ENCODE measurements at places on chromosomes 5 and 9. TPM values are rescaled to one million over a fixed set of nuclear protein-coding genes. Genes with fewer than 3 reads are reported as not detected.

Gene HAND1
- total RNA-seq = not detected

Gene NRG2
- total RNA-seq = not detected

Gene SLC45A2
- not detected for total RNA-seq

Gene F2RL1
- 1.6 TPM for total RNA-seq

Gene HAPLN1
- total RNA-seq = not detected

Gene ELAVL2
- not detected for total RNA-seq

Gene PCDHB5
- total RNA-seq = not detected

GRCh38 chr5:116733991-116734975 lies 159.7 kb upstream of the SEMA6A start:
- H3K36me3 ChIP-seq = no peaks in the 10 kb centered on the region
- H3K27me3 ChIP-seq = no peaks in the 10 kb centered on the region
- no peaks in the 10 kb centered on the region for H3K4me1 ChIP-seq
- H3K27ac ChIP-seq = no peak overlapping the region

GRCh38 chr9:29514336-29514735 lies 1941.1 kb upstream of the C9orf72 start:
- no peak for DNase-seq
- H3K27me3 ChIP-seq = no peaks in the 10 kb centered on the region
- no peaks in the 10 kb centered on the region for H3K4me1 ChIP-seq

GRCh38 chr5:108437425-108437824 lies 55.5 kb upstream of the FBXL17 start:
- no peak overlapping the region for H3K4me3 ChIP-seq
- H3K4me1 ChIP-seq = no peaks in the 10 kb centered on the region
- H3K27ac ChIP-seq = no peak overlapping the region
- H3K36me3 ChIP-seq = no peaks in the 10 kb centered on the region
- no peak for DNase-seq

DNA sequence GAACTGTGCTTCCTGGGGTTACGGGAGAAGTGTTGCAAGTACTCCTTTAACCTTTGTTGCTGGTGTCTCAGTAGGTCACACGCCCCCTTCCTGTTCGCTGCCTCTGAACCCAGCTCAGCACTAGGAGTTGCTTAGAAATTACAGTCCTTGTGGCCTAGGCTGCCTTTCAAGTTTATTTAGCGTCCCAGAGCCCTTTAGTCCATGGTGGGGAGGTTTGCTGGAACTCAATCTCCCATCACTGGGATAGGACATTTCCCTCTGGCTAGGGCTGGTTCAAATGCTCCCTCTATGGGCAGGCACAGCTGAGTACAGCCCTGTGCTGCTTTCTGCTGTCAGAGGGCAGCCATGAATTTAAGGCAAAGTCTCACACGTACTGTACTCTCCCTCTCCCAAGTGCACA lies 4.7 kb downstream of the IFNA8 start:
- no peak for DNase-seq
- H3K4me3 ChIP-seq = no peak overlapping the region

GRCh38 chr5:155699385-155699784 lies 627.6 kb upstream of the SGCD start:
- no peak overlapping the region for H3K27ac ChIP-seq
- no peaks in the 10 kb centered on the region for H3K4me1 ChIP-seq
- H3K36me3 ChIP-seq = no peaks in the 10 kb centered on the region

GRCh38 chr5:149019679-149020078 lies 43.2 kb downstream of the SH3TC2 start:
- DNase-seq = no peak
- no peak overlapping the region for H3K27ac ChIP-seq
- H3K27me3 ChIP-seq = peaks cover 3% of the 10 kb centered on the region
- H3K36me3 ChIP-seq = no peaks in the 10 kb centered on the region
- H3K4me3 ChIP-seq = no peak overlapping the region
- H3K4me1 ChIP-seq = no peaks in the 10 kb centered on the region

GRCh38 chr5:156815988-156816599 lies 34.0 kb upstream of the PPP1R2B start:
- DNase-seq = no peak
- H3K36me3 ChIP-seq = no peaks in the 10 kb centered on the region
- no peaks in the 10 kb centered on the region for H3K4me1 ChIP-seq
- no peak overlapping the region for H3K27ac ChIP-seq
- H3K27me3 ChIP-seq = peaks cover 3% of the 10 kb centered on the region
- H3K4me3 ChIP-seq = no peak overlapping the region

DNA sequence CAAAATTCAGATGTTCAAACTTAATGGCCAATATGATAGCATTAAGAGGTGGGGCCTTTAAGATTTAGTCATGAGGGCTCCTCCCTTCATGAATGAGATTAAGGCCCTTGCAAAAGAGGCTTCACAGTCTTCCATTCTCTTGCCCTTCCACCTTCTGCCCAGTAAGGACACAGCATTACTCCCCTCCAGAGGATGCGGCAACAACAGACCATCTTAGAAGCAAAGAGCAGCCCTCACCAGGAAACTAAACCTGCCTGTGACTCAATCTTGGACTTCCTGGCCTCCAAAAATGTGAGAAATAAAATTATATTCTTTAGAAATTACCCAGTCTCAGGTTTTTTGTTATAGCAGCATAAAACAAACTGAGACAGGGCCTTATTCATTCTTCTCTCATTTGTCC lies 8.2 kb downstream of the AP3B1 start:
- H3K4me1 ChIP-seq = peaks cover 26% of the 10 kb centered on the region
- no peak overlapping the region for H3K4me3 ChIP-seq
- no peaks in the 10 kb centered on the region for H3K36me3 ChIP-seq
- no peak for DNase-seq
- no peak overlapping the region for H3K27ac ChIP-seq

GRCh38 chr9:124758691-124759090 lies 12.4 kb downstream of the NR6A1 start:
- H3K4me1 ChIP-seq = no peaks in the 10 kb centered on the region
- H3K27ac ChIP-seq = no peak overlapping the region
- H3K27me3 ChIP-seq = peaks cover 58% of the 10 kb centered on the region
- DNase-seq = no peak
- H3K4me3 ChIP-seq = no peak overlapping the region

GRCh38 chr5:52668139-52668538 lies 119.6 kb upstream of the ITGA1 start:
- no peaks in the 10 kb centered on the region for H3K36me3 ChIP-seq
- no peak overlapping the region for H3K4me3 ChIP-seq
- no peaks in the 10 kb centered on the region for H3K4me1 ChIP-seq
- H3K27ac ChIP-seq = no peak overlapping the region
- H3K27me3 ChIP-seq = peaks cover 1% of the 10 kb centered on the region

DNA sequence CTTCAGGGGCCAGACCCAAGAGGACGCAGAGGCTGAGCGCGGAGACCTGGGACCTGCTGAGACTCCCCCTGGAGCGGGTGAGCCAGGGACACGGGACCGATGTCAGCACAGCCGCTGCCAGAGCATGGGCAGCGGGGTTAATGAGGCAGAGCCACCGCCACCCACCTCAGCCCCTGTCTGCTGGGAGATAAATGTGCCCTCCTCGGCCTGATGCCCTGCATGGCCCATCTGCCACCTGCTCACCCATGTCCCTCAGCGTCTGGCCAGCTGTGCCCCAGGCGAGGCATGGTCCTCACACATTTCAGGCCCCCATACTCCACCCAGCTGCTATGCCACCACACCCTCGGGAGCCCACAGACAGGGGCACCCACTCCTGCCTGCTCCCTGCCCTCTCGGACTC lies 14.9 kb downstream of the DNLZ start:
- H3K27ac ChIP-seq = no peak overlapping the region
- DNase-seq = no peak
- H3K27me3 ChIP-seq = no peaks in the 10 kb centered on the region
- H3K4me3 ChIP-seq = no peak overlapping the region

- H3K36me3 ChIP-seq = no peaks in the 10 kb centered on the region
- DNase-seq = no peak
- H3K27ac ChIP-seq = no peak overlapping the region
- no peaks in the 10 kb centered on the region for H3K4me1 ChIP-seq
- H3K4me3 ChIP-seq = no peak overlapping the region
Observed at GRCh38 chr9:28439688-28440087, 866.4 kb upstream of the C9orf72 start.

DNA sequence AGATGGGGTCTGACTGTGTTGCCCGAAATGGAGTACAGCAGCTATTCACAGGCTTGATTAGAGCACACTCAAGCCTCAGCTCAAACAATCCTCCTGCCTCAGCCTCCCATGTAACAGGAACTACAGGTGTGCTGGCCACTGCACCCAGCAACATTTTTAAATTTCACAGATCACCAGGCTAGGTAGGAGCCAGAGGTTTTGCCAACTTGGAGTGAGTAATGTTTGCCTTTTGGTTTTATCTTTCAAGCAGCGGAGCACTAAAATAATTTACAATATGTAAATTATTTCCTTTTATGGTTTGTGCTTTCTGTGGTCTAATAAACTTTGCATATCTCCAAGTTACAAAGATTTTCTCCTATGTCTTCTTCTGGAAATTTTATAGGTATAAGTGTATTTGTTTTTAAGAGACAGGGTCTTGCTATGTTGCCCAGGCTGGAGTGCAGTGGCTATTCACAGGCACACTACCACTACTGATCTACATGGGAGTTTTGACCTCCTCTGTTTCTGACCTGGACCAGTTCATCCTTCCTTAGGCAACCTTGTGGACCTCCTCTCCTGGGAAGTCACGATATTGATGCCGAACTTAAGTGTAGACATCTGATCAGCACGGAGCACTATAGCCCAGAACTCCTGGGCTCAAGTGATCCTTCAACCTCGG lies 67.2 kb upstream of the SUSD1 start:
- no peak for DNase-seq
- no peak overlapping the region for H3K27ac ChIP-seq
- H3K36me3 ChIP-seq = peaks cover 28% of the 10 kb centered on the region
- H3K27me3 ChIP-seq = no peaks in the 10 kb centered on the region
- H3K4me1 ChIP-seq = no peaks in the 10 kb centered on the region

GRCh38 chr5:129904102-129904666 lies at the start of gene CHSY3:
Gene CHSY3, plus strand, starts transcription at chr5:129904465.
- peaks cover 19% of the 10 kb centered on the region for H3K4me1 ChIP-seq
- no peaks in the 10 kb centered on the region for H3K36me3 ChIP-seq
- H3K27me3 ChIP-seq = peaks cover 15% of the 10 kb centered on the region
- H3K27ac ChIP-seq = no peak within 1 kb of the TSS
- H3K4me3 ChIP-seq = no peak within 1 kb of the TSS
- DNase-seq = peak; percentile 41

DNA sequence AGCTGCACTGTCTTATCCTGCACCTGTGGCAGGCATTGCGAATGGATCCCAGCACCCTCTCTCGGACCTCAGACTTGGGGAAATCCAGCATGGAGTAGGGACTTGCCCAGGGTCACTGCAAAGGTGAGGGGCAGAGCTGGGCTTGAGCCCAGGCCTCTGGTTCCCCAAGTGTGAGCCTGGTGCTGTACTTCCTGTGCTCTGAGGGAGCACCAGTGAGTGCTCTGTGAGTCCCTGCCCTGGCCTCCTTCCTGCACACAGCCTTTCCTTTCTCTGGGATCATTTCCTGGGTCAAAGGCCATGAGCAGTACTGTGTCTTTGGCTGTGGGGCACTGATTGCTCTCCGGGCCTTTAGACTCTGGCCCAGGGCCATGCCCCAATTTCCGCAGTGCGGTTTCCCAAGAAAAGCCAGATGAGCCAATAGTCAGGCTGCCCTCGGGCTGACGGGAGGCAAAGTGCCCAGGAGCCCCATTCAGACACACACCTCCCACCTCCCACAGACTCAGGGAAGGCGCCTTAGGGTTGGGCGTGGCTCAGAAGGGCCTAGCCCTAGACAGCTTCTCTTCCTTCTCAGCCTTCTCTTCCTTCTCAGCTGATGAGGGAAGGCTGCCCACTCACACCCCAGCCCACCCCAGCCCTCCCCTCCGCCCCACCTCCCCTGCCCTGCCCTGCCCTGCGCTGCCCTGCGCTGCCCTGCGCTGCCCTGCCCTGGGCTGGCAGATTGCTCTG lies 23.3 kb upstream of the TRIM14 start:
- H3K27me3 ChIP-seq = no peaks in the 10 kb centered on the region
- DNase-seq = no peak
- H3K4me3 ChIP-seq = no peak overlapping the region
- H3K27ac ChIP-seq = no peak overlapping the region
- peaks cover 15% of the 10 kb centered on the region for H3K36me3 ChIP-seq

DNA sequence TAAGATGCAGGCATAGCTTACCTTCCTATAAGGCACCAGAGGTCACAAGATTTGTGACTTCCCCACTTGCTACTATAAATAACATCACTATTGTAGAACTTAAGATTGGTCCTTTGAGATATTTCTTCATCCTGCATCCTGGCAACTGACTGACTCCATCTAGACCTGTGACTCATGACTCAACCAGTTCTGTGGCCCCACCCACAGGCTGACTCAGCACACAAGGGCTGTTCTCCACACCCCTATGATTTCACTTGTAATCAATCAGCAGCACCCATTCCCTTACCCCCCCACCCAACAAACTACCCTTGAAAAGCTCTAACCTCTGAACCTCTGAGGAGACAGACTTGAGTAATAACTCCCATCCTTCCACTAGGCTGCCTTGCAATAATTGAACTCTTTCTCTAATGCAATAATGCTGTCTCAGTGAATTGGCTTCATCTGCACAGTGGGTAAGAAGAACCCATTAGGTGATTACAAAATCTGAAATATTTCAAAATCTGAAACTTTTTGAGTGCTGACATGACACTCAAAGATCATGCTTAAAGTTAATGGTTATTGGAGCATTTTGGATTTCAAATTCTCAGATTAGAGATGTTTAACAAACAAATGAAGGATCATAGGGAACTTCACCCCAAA lies 296.7 kb downstream of the ARL15 start:
- H3K36me3 ChIP-seq = peaks cover 6% of the 10 kb centered on the region
- no peaks in the 10 kb centered on the region for H3K27me3 ChIP-seq

- no peaks in the 10 kb centered on the region for H3K4me1 ChIP-seq
- DNase-seq = no peak
- H3K27me3 ChIP-seq = no peaks in the 10 kb centered on the region
- H3K4me3 ChIP-seq = no peak overlapping the region
- no peaks in the 10 kb centered on the region for H3K36me3 ChIP-seq
Observed at GRCh38 chr5:13354611-13355010, 589.9 kb downstream of the DNAH5 start.

DNA sequence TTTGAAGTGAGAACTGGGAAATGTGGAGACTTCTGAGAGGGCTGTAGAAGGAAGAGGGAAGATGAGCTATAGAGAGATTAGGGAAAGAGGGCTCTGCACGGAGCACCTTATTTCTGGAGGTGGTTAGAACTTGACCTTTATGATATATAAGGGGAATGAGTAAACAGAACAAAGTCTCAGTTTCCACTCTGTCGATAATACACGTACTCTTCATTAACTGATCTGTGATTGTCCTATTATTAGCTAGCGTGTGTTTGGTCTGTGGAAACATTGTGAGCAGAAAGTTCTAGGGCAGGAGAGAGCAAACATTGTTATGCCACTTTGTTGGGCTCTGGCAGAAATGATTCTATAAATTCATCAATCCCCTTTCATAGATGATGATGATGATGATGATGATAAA lies 118.5 kb downstream of the UGCG start:
- no peaks in the 10 kb centered on the region for H3K36me3 ChIP-seq
- peaks cover 5% of the 10 kb centered on the region for H3K4me1 ChIP-seq
- no peak for DNase-seq
- no peak overlapping the region for H3K4me3 ChIP-seq
- H3K27ac ChIP-seq = no peak overlapping the region
- no peaks in the 10 kb centered on the region for H3K27me3 ChIP-seq

Data from CD4-positive, CD25-positive, alpha-beta regulatory T cell (primary cell).